ENCODE measurements at places on chromosomes 7 and 10. TPM values are rescaled to one million over a fixed set of nuclear protein-coding genes. Genes with fewer than 3 reads are reported as not detected.

DNA sequence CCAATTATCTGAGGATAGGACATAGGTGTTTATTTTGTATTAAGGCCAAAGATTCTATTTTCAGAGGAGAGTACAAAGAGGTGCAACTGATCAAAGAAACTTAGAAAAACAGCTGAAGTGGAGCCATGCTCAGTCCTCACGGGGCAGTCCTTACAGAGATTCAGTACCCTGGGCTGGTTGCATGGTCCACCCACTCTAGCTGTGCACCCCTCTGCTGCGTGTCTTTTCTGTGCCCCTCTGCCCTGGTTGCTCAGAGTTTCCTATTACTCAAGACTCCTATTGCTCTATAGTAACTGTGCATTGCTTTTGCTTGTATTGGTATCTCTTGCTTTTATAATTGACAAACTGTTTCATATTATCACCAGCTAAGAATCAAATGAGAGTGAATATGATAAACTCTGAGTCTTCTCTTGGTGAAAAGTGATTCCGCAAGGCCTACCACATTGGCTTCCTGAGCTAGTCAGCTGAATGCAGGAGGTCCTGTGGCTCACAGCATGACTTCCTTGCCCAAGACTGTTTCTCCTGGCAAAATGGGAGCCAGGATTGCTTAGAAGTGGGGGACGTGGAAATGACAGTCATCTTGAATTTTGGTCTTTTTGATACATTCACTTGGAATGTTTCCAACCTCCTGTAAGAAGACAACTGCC, 137.0 kb downstream of the GLCCI1 start:
- H3K36me3 ChIP-seq, result no peaks in the 10 kb centered on the region
- no peaks in the 10 kb centered on the region for H3K27me3 ChIP-seq
- H3K27ac ChIP-seq, result no peak overlapping the region
- no peaks in the 10 kb centered on the region for H3K4me1 ChIP-seq

GRCh38 chr10:123766012-123766411, 99.9 kb downstream of the GPR26 start:
- no peak for DNase-seq
- no peak overlapping the region for H3K27ac ChIP-seq
- H3K4me1 ChIP-seq, result no peaks in the 10 kb centered on the region
- no peak overlapping the region for H3K4me3 ChIP-seq
- H3K36me3 ChIP-seq, result no peaks in the 10 kb centered on the region

MCU gene
- total RNA-seq, result 17.6 TPM

COBL gene
- total RNA-seq, result not detected

ELFN1 gene
- 0.12 TPM for total RNA-seq

DNA sequence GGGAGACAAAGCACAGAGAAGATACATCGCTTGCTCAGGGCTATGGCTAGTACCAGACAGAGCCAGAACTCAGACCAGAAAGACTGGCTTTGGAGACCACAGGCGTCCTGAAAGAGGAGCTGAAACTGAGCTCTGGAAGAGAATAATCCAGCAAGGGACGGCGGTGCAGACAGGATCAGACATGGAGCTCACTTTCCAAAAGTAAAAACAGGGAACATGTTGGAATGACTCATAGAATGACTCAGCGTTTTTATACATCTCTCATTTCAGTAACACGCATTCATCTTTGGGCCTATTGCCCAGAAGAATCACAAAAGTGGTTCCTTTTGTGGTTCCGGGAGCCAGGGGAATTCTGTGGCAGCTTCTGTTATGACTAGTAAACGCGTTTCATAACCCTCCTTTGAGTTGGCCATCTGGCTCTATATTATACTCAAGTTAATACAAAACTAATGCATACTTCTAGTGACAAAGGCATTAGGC, 37.2 kb downstream of the PLEKHS1 start:
- no peak overlapping the region for H3K4me3 ChIP-seq
- no peak overlapping the region for H3K27ac ChIP-seq
- H3K27me3 ChIP-seq, result peaks cover 5% of the 10 kb centered on the region

GHRHR gene
- total RNA-seq, result not detected

DNA sequence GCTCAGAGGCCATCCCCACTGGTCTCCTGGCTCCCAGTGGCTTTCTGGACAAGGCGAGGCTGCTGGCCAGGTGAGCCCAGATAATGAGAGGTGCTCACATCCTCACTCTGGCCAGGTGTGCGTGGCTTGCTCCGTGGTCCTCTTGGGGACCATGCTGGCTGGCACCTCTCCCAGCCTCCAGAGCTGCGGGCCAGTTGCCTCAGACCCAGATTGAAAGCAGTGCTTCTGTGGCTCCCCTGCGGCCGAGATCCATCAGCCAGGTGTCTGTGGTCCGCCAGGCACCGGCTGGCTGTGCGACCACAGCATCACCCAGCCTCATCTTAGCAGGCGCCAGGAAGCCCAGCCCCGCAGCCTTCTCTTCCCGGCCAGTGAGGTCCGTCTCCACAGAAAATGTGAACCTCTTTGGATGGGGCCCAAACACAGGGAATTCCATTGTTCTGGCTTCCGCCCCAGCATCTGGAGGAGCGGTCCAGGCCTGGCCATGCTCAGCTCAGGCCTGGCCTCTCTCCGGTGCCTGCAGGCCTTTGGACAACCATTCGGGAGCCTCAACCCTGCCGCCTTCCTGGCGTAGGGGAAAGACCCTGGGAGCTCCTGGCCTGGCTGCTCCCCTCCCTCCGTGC, 5.2 kb upstream of the TTYH3 start:
- H3K36me3 ChIP-seq, result no peaks in the 10 kb centered on the region
- peaks cover 4% of the 10 kb centered on the region for H3K4me1 ChIP-seq
- no peak overlapping the region for H3K4me3 ChIP-seq
- H3K27ac ChIP-seq, result no peak overlapping the region

DNA sequence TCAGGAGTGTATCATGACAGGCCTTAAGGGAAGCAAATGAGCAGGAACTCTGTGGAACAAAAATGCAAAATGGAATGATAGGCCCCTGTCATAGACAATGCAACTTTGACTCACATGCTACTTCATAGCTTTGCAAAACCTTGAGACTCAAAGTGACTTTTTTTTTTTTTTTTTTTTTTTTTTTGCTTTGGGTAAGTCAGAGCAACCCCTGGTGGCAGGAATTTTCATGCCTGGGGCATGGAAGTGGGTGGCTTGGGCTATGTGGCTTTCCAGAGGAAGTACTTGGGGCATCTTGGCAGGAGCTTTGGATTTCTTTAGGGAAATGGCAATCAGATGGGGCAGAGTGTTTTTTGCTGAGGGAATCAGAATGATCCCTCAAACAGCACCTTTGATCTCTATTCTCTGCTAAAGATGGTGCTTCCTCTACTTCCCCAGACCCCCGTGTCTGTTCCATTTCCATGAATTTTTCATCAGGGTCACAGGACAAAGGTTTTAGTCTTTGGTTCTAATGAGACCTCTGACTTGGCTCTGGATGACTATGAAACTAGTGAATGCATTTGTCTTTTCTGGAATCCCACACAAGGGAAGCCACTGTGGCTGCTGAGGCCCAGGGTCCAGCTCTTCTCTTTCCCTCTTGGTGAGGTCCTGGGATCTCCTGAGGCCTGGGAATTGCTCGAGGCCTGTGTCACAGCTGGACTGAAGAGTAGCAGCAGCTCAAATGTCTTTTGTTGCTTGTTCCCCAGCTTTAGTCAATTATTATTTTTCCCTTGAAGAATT, 62.8 kb downstream of the TACC2 start:
- H3K4me3 ChIP-seq, result no peak overlapping the region
- H3K27me3 ChIP-seq, result no peaks in the 10 kb centered on the region
- H3K4me1 ChIP-seq, result no peaks in the 10 kb centered on the region
- DNase-seq, result no peak
- H3K27ac ChIP-seq, result no peak overlapping the region

MUC3A gene
- total RNA-seq, result not detected

ATOH7 gene
- not detected for total RNA-seq

GRCh38 chr10:15528859-15529239, 157.8 kb upstream of the FAM171A1 start:
- H3K4me3 ChIP-seq, result no peak overlapping the region
- H3K27ac ChIP-seq, result no peak overlapping the region
- DNase-seq, result no peak
- no peaks in the 10 kb centered on the region for H3K36me3 ChIP-seq
- no peaks in the 10 kb centered on the region for H3K4me1 ChIP-seq
- no peaks in the 10 kb centered on the region for H3K27me3 ChIP-seq

DNA sequence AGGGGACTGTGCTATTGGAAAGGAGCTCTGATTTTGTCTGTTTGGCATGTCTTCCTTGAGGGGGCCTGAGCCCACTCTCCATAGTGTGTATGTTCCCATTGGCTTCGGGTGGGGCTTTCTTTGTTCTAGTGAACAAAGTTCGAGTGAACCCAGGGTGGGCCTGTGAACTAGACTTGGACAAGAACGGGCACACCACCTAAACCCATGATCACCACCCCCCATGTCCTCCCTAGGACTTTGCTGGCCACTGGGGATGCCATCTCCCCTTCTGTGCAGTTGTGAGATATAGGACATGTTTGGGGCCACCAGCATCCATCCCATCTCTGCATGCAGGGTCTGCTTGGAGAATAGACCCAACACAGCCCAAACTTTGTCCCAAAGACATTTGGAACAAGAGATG, 195.5 kb upstream of the LYZL2 start:
- H3K4me3 ChIP-seq, result no peak overlapping the region
- no peak for DNase-seq
- H3K36me3 ChIP-seq, result no peaks in the 10 kb centered on the region
- no peaks in the 10 kb centered on the region for H3K4me1 ChIP-seq
- no peaks in the 10 kb centered on the region for H3K27me3 ChIP-seq

DNA sequence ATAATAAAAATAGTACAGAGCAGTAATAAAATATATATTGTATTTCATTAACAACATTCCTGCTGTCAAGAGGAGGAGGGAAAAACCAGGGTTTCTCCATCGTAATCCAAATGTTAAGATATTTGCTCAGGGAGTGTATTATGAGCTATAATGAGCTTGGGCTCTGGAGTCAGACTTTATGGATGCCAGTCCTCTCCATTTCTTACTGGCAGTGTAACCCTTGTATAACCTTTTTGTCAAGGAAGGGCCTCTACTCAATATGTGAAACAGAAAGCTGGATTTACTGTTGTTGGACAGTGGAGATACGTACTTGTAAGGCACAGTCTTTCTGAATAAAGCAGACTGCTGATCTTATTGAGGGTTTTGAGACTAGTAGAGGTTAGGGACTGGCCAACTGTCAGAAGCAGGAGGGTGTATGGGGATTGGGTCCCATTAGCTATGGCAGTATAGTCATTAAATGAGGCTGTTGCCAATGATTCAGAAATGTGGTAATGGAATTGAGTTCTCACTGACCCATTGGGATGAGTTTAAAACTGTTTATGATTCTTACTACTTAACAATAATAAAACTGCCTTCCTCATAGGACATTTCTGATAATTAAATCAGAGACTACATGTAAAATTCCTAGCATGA, 56.5 kb downstream of the ZNF277 start:
- no peaks in the 10 kb centered on the region for H3K36me3 ChIP-seq
- no peaks in the 10 kb centered on the region for H3K27me3 ChIP-seq
- no peak for DNase-seq
- no peak overlapping the region for H3K27ac ChIP-seq

SPDYE16 gene
- 0.53 TPM for total RNA-seq

DNA sequence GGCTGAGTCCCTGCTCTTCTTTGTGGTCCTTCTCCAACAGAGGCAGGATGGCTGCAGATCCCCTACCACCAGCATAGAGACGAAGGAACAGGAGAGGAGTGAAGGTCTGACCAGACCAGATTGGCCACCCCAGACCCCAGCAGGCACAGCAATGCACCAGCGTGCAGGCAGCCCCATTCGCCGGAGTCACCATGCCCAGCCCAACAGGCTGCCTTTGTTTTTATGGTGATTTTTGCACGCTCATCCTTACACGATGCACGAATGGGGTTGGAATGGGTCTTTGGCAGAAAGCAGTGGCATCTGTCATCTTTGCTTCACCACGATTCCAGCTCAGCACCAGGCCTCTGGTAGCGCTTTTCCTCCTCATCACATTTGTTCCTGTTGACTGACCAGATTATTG, 427.6 kb downstream of the INHBA start:
- no peaks in the 10 kb centered on the region for H3K36me3 ChIP-seq
- H3K27ac ChIP-seq, result no peak overlapping the region
- H3K27me3 ChIP-seq, result no peaks in the 10 kb centered on the region
- DNase-seq, result no peak

DNA sequence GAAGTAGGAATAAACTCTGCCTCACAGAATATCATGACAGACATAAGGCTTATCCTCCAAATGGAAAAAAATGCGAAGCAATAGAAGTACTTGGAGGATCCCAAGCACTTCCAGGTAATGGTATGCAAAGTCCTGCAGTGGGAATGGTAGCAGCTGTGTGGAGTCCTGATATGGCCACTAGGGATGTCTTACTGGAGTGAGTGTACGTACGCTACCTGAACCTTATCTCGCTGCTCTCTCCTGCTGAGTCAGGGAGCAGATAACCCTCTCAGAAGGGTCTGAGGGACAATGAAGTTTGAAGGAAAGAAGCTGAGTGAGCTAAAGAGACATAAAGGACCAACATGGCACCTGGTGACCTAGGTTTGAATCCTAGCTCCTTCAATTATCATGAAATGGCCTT, 42.2 kb downstream of the CH25H start:
- H3K4me1 ChIP-seq, result peaks cover 12% of the 10 kb centered on the region
- no peak overlapping the region for H3K27ac ChIP-seq
- H3K27me3 ChIP-seq, result no peaks in the 10 kb centered on the region
- no peak overlapping the region for H3K4me3 ChIP-seq

VAX1 gene
- not detected for total RNA-seq

DNA sequence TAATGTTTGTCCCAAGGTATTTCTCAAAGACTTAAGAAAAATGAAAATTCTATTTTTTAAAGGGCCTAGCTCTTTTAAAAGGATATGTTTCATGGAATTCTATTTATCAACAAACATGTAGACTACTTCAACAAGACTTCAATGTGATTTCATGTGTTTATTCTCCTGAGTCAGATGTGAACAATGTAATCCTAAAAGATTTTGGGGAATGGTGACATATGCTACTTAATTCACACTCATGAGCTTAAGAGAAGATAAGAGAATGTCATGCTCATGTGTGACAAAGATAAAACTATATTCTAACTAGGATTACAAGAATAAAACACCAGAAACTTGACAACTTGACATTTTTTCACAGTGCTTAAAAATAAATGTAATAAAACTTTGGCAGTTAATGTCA, 127.5 kb downstream of the TES start:
- H3K27me3 ChIP-seq, result no peaks in the 10 kb centered on the region
- H3K4me3 ChIP-seq, result no peak overlapping the region
- H3K36me3 ChIP-seq, result no peaks in the 10 kb centered on the region
- H3K4me1 ChIP-seq, result no peaks in the 10 kb centered on the region
- DNase-seq, result no peak

- H3K36me3 ChIP-seq, result no peaks in the 10 kb centered on the region
- H3K4me3 ChIP-seq, result no peak overlapping the region
- no peak for DNase-seq
- no peak overlapping the region for H3K27ac ChIP-seq
Measured at GRCh38 chr10:96368971-96369370, 10.2 kb upstream of the OPALIN start.
